ENCODE measurements at places on chromosomes 2 and 18.

- no peak for DNase-seq
Observed at GRCh38 chr2:15367715-15368114, 193.4 kb downstream of the NBAS start.

DNA sequence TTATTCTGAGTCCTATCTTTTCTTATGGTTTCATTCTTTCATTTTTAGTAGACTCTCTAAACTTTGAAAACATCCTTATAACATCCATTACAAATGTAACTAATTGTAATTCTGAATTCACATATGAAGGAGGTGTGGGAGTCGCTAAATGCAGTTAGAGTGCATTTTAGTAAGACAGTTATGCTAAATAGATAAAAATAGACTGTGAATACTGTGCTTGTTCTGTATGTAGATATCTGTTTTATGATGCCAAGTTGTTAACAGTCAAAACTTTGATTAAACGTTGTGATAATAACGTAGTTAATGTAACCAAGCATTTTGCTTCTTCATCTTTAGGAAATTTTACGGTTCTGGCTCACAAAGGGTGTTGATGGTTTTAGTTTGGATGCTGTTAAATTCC, 24.4 kb downstream of the SLC3A1 start:
- DNase-seq: no peak

DNA sequence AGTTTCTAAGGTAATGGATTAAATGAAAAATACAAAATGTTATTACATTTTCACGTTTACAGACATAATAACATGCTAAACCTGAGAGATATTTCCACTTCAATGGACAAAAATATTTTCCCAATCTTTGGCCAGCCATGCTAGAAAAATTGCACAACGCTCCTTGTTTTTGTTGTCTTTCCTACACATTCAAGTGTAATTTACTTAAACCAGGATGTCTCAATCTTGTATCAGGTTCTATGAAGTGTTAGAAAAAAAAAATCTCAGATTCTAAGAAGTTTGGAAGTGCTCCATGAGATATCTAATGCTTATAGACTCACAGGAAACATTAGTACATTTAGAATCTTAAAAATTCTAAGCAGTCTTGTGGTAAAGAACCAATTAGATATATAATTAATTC, 141.8 kb upstream of the SLC35G4 start:
- no peak for DNase-seq

DNA sequence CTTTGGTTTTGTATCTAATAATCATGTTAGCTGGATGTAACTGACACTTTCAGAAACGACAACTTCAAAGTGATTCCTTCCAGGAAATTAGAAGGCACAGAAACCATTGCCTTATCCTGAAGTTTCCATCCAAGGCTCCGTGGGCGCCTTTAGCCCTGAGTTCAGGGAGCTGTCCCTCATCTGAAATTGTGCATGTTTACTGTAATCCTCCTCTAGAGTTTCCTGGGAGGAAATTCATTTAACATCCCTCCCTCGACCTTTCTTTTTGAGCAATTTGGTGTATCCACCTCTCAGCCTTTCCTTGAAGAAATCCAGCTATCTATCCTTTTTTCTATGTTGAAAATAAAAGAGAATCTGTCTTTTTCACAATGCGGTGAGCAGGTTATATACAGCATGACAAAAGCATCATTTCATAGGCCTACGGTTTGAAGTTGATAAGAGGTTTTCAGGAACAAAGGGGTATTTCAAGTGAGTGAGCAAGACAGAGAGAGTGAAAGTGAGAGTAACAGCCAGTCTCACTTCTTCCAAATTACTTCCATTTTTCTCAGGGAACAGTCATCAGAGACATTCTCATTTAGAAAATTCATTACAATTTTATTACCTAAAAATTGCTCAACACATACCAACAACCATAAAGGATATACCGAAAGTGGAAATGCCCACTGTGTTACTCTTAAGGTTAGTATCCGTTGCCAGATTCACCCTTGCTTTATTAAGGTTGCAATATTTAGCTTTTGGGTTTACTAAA, 167.3 kb downstream of the MREG start:
- no peak for DNase-seq

DNA sequence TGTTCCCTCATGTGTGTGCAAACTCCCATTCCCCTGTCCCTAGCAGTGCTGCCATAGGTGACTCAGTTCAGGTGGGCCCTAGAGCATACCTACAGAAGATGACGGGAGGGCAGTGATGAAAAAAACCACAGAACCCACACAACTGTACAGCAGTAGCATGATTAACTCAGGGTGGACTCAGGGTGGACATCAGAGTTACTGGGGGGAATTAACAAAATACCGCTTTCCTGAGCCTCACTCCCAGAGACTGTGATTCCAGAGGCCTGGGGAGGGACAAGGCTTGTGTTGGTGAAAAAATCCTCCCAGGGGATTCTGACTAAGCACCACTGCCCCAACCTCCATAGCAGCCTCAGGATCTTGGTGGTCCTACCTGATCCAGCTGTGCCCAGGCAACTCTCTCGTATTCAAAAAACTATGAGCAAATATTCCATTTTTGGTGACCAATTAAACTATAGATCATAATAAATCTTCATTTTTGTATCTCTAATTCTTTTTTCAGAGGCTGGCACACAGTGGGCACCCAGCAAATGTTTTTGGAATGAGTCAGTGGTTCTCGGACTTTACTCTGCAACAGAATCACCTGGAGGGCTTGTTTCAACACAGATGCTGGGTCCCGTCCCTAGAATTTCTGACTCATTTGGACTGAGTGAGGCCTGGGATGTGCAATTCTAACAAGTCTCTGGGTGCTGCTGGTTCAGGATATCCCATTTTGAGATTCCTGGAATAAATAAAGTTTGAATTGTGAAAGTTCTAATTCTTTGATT, 84.1 kb upstream of the NABP1 start:
- DNase-seq: no peak

- no peak for DNase-seq
Observed at GRCh38 chr18:22639026-22639463, 221.3 kb upstream of the CTAGE1 start.

- no peak for DNase-seq
Observed at GRCh38 chr2:81247648-81248047, 943.1 kb upstream of the LRRTM1 start.

DNA sequence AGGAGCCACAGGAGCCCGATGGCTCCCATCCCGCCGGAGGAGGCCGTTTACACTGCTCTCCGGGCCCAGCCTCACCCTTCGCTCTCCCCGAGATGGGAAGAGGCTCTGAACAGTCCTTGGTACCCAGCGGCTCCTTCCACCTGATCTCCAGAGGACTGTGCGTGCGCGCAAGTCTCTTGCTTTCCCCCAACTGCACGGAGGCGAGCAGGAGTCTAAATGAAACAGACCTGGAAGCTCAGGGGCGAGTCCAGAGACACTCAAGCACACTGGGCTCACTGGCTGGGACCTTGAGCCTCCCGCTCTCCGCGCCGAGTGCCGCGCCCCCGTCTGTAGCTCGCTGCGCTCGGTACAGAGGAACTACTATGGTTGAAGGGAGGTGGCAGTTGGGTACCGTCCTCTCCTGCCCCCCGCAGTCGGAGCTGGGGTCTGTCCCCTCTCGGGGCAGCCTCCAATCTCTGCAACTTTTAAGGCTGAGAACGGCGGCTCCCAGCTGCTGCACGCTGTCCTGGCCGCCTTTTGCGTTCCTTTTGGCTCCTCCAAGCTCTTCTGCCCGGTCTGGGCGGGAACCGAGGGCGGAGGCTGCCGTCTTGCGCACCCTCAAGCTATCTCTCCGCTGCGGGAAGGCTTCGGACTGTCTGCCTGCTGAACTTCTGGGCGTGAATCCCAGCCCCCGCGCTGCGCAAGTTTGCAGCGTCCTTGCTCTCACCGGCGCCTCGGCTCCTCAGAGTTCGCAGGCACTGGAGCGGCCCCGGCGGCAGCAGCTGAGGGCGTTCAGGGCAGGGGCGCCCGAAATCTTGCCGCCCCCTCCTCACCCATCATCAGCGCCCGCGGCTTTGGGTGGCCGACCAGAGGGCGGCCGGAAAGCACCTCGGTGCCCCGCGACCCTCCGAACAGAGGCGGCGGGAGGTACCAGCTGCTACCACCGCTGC, 491 bp downstream of the ALK start:
- DNase-seq: no peak

DNA sequence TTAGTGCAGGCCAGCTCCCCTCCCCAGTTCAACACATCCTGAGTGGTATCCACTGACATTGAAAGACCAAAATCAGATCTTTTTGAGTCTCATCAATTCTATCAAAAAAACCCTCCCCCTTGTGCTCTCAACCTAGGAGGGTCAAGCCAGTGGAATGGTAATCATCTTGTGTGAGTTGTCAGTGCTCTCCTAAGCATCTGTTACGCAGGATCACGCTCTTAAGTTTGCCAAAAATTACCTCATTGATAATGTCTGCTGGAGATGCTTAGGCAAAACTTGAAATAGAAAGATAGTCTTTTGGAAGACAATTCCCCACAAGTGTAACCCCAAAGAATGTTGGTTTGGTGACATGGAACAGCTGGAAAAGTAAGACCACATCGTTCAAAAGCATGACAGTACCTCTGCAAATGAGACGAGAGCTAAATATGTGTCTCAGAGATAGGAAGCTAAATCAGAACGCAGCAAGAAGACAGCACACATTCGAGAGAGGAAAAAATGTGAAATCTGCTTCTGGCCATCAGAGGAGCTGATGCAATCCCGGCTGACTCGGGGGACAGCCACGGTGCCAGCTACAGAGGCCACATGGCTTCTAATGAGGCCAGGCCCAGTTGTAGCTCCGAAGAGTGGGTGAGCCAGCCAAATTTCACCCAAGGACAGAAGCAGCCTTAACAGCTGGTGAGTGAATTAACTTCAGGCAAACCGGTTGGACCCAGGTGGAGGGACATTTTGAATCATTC, 753.9 kb downstream of the RNF144A start:
- DNase-seq: no peak

DNA sequence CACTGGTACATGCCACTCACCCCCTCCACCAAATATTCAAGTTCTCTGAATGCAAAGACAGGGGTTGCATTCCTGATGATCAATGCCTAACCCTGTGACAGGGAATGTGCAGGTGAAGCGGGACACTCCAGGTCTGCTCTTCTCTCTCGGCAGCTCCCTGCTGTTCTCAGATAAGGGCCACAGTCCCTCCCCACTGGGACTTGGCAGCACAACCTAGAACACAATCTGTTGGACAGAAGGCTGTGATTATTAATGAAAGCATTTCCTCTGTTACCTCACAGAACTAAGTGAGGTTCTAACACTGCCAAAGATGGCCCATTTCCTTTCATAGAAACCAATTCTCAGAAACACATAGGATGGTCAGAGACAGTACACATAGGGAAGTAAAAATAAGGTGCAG, 42.7 kb downstream of the VSNL1 start:
- no peak for DNase-seq

DNA sequence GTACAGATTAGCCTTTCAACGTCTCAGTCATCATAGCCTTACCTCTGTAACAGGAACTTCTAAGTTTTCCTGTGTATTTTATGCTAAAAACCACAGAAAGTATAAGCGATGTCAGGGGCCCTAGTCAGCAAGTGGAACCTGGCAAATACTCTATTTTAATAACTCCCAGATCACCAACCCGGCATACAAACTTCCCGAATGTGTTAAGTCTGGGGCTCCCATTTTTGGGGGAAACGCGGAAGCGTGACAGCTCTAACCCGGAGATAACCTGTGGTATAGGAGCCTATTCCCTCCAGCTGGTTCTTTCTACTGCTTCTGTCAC, 574 bp downstream of the NIFK start:
- no peak for DNase-seq

DNA sequence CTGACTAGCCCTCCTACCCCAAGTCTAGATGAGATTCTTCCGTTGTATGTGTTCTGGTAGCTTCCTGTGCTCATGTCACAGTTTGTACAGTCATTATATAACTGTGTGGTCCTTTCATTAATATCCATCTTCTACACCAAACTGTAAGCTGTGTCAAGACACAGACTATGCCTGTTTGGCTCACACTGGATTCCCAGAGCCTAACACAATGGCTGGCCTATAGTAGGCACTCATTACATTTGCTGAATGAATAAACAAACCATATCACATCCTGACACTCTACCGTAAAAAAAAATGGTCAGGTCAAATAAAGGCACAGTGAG, 72.6 kb downstream of the ANKRD44 start:
- DNase-seq: no peak

DNA sequence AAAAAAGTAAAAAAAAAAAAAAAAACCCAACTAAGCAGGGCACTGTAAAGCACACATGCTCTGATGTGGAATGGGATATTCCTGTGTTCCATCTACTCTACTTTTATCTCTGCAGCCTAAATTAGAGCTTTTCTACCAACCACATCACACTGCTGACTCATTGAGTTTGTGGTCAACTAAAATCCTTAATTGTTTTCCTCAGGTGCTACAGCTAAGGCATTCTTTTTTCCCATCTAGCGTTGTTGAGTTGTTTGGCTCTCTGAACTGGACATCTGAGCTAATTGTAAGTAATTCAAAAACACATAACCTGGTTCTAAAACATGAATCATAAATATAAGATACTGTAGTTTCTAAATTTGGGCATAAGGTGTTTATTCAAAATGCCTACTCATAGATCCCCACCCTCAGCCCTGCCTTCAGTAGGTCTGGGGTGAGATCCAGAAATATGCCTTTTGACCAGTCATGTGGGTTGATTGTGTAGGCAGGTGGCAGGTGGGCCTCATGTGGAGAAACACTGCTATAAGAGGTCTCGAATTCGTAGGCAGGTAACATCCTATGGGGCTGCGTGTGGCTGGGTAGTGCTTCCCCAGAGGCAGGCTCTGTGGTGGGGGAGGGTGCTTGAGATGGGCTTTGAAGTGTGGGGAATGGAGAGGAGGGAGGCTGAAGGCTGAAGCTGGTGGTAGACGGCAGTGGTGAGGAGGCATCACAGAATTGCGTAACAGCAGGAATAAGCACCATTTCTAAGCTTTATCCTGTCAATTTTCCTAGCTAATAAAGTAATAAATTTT, 27.2 kb downstream of the ANKRD29 start:
- DNase-seq: no peak

GRCh38 chr2:233822781-233823730, 31.3 kb downstream of the HJURP start:
- DNase-seq: no peak

GRCh38 chr2:235614900-235615712, 121.3 kb downstream of the AGAP1 start:
- no peak for DNase-seq

DNA sequence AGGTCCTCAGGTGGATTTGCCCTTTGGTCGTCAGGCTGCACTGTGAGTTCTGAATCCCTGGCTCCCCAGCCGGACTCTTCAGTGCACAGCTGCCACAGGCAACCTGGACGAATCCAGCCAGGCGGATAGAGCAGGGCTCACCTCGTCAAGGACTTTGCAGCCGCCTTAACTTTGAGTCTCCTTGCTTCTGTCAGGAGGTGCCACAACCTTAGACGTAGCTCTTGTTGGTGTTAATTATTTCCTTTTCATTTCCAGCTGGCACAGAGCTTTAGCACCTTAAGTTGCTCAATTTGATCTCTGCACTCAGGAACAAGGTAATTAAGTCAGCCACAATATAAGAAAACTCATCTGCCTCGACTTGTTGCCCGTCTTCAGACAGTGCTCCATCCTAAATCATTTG, 17.7 kb downstream of the SMIM21 start:
- DNase-seq: no peak

DNA sequence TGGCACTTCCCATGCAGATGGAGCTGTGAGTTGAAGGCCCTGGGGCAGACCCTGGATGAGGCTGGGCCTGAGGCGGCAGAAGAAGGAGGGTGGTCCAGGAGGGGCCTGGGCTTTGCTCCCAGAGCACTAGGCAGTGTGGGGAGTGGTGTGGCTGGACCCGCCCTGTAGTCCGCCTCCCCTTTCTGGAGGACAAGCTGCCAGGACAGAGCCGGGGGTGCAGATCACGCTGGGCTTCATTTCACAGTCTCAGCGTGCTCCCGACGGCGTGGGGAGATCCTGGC, 49.8 kb downstream of the PTGR3 start:
- no peak for DNase-seq

GRCh38 chr18:73739098-73739497, 408.5 kb downstream of the FBXO15 start:
- no peak for DNase-seq

Measured in GDM1 (cell line).